ENCODE measurements at places on chromosomes 16 and 17.

DNA sequence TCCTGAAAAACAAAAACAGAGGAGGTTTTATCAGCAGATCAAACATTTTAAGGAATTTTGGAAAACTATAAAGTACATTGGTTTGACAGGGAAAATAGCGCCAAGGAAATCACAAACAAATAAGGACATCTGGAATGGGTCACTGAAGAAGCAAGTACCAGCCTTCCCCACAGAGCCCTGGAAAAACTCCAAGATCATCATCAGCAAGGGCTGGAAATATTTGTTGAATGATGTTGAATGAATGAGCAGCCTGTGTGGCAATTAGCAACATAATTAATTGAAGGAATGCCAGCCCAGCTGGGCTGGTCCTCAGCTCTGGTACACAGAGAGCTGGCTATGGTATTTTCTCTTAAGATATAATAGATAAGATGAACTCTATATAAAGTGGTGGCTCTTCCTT lies 290.4 kb downstream of the HS3ST3A1 start:
- DNase-seq = no peak

GRCh38 chr16:83980794-83981193 lies 12.8 kb downstream of the NECAB2 start:
- DNase-seq = no peak

DNA sequence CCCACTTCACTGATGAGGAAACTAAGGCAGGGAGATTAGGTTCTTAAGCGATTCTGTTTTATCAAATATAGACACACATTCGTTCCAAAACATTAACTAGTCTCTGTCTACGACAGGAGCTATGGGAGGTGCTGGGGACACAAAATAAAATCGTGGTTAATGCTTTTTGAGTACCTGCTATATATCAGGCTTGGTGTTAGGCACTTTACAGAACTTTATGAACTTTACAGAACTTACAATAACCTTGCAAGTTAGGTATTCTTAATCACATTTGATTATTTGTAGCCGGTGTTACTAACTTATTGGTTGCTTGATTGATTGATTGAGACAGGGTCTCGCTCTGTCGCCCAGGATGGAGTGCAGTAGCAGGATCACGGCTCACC lies 538 bp upstream of the HEATR3 start:
- DNase-seq = no peak

DNA sequence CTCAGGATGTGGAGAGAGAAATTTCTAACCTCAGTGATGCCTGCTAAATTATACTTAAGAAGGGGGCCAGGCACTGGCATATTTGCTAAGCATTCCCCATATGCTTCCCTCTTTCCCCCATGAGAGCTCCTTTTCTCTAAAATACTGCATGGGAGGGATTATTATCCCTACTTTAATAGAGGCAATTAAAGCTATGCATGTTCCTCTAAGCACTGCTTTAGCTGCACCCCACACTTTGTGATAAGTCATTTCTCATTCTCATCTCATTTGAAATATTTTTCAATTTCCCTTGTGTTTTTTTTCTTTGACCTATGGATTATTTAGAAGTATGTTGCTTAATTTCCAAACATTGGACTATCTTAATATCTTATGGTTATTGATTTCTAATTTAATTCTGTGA lies 72.1 kb upstream of the CIBAR2 start:
- no peak for DNase-seq

GRCh38 chr17:40932608-40933007 lies 4.8 kb downstream of the KRT23 start:
- DNase-seq = no peak

DNA sequence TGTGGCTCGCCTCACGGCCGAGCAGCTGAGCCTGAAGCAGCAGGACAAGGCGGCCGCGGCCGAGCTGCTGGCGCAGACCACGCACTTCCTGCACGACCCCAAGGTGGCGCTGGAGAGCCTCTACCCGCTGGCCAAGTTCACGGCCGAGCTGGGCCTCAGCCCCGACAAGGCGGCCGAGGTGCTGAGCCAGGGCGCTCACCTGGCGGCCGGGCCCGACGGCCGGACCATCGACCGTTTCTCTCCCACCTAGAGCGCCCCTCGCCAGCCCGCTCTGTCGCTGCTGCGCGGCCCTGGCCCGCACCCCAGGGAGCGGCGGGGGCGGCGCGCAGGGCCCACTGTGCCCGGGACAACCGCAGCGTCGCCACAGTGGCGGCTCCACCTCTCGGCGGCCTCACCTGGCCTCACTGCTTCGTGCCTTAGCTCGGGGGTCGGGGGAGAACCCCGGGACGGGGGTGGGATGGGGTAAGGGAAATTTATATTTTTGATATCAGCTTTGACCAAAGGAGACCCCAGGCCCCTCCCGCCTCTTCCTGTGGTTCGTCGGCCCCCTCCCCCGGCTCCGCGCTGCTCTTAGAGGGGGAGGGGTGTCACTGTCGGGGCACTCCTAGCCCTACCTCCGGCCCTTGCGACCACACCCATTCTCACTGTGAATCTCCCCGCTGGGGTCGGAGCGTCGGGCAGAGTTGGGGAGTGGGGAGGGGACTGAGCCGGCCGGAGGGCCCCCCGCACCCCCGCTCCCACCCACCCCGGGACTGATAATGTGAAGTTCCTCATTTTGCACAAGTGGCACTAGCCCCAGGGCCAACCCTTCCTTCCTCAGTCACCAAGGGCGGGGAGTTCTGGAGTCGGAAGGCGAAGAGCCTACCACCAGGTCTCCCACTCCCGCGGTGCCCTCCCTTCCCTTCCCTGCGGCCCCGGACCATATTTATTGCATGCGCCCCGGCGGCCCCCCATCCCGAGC lies 4.0 kb downstream of the HIC1 start:
- no peak for DNase-seq

GRCh38 chr17:57067781-57068180 lies 17.3 kb upstream of the AKAP1 start:
- no peak for DNase-seq

GRCh38 chr17:74903671-74904070 lies 10.2 kb upstream of the FADS6 start:
- DNase-seq = no peak

- no peak for DNase-seq
Observed at GRCh38 chr17:45231481-45232116, 9.9 kb downstream of the FMNL1 start.

GRCh38 chr16:35552763-35553162 lies 2093.4 kb downstream of the TP53TG3F start:
- no peak for DNase-seq

DNA sequence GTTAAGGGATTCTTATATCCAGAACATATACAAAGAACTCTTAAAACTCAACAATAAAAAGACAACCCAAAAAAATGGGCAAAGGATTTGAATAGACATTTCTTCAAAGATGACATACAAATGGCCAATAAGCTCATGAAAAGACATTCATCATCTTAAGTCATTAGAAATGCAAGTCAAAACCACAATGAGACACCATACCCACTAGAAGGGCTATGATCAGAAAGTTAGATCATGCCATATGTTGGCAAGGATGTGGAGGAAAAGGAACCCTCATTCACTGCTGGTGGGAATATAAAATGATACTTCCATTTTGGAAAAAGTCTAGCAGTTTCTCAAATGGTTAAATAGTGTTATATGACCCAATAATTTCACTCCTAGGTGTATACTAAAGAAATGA lies 9.4 kb downstream of the PLD6 start:
- DNase-seq = no peak

- no peak for DNase-seq
Observed at GRCh38 chr17:82548681-82549303, 29.3 kb downstream of the FOXK2 start.

DNA sequence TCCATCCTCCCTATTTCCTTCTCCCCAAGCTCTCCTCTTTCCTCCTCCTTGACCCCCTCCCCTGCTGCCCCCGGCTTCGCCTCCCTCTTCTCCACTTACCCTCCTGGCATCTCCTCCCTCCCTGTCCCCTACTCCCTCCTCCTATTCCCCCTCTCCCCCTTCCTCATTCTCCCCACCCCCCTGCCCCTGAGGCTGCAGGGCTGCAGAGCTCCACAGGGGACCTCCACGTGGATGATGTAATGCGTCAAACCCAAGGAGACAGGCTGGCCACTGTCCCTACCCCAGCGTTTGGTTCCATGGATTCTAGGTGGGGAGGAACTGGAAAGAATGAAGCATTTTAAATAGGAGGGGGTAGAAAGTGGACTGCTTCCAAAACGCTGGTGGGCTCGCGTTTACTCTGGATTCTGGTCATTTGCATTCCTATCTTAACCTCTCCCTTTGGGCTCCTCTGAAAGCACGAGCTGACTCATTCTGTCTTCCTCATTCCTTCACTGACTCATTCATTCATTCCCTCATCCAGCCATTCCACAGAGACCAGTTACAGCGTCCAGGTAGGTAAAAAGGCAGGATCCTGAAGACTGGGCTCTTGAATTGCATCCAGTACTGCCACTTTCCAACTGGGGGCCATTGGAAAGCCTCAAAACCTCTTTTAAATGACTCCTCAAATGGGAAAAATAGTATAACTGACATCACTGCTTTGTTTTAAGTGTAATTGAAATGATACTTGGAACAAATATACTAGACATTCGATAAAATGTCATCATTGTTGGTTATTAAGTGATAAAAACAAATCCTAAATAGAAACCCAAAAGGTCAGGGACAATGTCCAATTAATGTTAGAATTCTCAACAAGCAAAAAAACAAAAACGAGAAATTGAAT lies 943 bp upstream of the COTL1 start:
- peak; percentile 76 for DNase-seq

GRCh38 chr16:67284699-67285646 lies 5.6 kb downstream of the PLEKHG4 start:
- DNase-seq = peak; percentile 45

DNA sequence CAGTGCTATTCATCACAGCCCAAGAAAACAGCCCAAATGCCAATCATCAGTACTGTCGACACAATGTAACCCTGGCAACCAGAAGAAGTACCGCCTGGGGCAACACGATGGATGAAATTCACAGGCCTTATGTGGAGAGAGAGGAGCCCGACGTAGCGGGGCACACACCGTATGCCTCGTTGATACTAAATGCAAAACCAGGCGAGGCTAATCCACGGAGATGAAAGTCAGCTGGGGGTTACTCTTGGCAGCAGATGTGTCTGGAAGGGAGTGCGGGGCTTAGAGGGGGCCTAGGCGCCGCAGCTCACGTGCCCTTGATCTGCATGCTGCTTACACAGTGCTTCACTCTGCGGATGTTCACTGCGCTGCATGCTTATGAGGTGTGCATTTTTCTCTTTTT lies 29.8 kb downstream of the ITGAE start:
- DNase-seq = no peak

- DNase-seq = no peak
Observed at GRCh38 chr16:78609402-78610274, 510.2 kb downstream of the WWOX start.

GRCh38 chr16:64617836-64618476 lies 503.9 kb downstream of the CDH11 start:
- DNase-seq = no peak

DNA sequence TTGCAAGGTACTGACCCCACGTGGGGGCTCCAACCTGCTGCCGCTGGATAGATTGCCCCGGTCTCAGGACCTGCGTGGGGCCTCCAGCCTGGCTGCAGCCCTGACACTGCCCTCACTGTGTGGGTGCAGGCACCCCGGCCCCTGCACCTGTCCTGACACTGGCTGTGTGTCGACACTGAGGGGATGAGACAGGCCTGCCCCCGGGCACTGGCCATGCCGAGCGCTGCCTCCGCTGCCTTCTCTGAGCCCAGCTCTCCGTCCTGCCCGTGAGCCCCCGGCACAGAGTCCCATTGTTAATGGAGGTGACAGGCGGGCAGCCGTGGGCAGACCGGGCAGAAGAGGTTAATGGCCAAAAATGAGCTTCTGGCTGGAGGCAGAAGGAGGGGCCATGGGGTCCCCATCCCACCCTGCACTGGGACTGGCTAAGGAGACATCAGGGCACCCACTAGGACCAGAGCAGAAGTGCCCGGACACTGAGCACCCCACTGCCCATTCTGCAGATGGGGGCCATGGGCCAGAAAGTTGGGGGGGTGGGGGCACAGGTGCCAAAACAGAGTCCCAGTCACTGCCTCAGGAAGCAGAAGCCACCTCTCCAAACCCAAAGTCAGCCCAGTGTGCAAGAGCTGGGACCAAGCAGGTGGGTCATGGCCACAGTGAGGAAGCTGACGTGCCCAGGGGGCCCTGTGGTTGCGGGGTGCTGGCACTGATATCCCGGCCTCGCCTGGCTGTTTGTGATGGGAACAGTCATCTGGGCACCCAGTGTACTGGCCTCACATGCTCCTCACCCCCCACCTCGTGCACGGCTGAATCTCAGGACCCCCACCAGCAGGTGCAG lies 2.5 kb upstream of the PRR35 start:
- DNase-seq = no peak

DNA sequence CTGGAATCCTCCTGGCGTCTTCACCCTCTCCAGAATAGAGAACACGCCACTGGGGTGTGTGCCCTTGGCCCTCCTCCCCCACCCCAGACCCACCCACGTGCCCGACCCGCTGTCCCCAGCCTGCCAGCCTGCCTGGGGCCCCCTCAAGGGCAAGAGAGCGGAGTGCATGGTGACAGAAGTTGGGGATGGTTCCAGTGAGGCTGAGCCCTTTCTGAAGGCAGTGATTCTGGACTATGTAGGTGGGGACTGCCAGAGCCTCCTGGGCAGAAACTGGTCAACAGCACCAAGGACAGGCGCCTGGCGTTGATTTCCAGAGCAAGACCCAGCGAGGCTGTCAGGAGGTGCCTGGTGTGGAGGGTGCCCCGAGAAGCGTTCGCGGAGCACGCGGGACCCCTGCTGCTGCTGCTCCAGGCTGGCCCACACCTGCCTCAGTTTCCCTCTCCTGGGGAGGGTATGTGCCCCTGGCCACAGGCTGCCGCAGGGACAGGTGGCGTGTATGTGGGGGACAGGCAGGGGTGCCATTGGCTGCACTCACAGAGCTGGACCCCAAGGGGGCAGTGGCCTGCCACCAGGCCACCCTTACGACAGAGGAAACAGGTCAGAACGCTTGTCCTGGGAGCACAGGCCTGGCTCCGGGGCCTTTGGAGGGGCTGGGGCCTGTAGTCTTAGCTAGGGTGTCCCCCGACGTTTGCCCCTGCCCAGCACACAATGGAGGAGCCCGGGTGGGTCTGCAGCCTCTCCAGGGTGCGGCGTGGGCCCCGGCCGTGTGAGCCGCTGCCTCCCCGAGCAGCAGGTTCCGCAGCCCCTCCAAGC lies 1.2 kb downstream of the SSTR5 start:
- peak; percentile 20 for DNase-seq

DNA sequence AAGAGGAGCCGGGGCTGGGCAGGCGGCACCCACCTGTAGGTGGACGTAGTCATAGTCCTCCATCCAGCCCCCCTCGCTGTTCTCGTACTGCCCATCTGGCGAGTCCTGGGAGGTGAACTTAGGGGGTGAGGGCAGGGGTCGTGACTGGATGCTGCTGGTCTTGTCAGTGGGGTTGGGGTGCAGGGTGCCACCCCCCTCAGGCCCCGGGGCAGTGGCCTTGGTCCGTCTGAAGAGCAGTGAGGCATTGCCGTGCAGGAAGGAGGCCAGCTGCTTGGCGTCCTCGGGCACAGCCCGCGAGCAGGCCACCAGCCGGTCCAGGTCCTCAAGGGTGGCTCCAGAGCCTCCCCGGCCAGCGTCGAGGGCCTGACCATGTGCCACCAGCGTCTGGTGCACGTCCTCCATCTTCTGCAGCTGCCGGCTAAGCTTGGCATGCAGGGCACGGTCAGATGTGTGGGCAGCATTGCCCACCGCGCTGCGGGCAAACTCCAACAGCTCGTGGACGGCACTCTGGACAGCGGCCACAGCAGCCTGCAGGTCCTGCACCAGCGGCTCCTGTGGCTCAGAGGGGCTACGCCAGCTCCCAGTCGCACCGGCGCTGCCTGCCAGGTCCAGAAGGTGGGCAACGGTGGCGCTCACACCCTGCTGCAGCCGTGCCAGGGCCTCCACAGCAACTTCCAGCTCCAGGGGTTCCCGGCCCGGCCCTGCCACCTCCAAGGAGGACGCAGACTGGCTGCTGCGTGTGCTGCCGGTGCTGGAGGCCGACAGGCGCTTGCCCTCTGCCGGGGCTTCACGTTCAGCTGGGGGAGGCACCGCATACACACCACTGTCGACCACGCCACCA lies 16.3 kb downstream of the CTRB1 start:
- no peak for DNase-seq

All from iPS DF 19.7 (cell line).